Osteocyte (in vitro differentiated cells): ENCODE measurements at places on chromosomes 5 and 9. TPM values are rescaled to one million over a fixed set of nuclear protein-coding genes. Genes with fewer than 3 reads are reported as not detected.

IFNB1 gene
- total RNA-seq, result not detected in 2 replicates

ENHO gene
- 0.86 and 1.0 TPM in 2 replicates for total RNA-seq

UBE2QL1 gene
- not detected in 2 replicates for total RNA-seq

OR2S2 gene
- not detected in 2 replicates for total RNA-seq

SARDH gene
- 0.21 and 0.56 TPM in 2 replicates for total RNA-seq

SGCD gene
- 13.1 and 14.4 TPM in 2 replicates for total RNA-seq

LRRC26 gene
- not detected in 2 replicates for total RNA-seq

KCNIP1 gene
- 12.6 and 13.3 TPM in 2 replicates for total RNA-seq

NUTM2G gene
- 0.13 TPM in 1 of 2 replicates, not detected in the other for total RNA-seq

IRX2 gene
- 17.1 and 17.5 TPM in 2 replicates for total RNA-seq

WNT8A gene
- not detected in 2 replicates for total RNA-seq

FOXD4L3 gene
- total RNA-seq, result 0.26 TPM in 1 of 2 replicates, not detected in the other

ANKRD20A1 gene
- 0.42 and 1.7 TPM in 2 replicates for total RNA-seq

OR1J2 gene
- not detected in 2 replicates for total RNA-seq

GAS1 gene
- 304 and 307 TPM in 2 replicates for total RNA-seq

CHSY3 gene
- 19.7 and 22.0 TPM in 2 replicates for total RNA-seq

FREM1 gene
- total RNA-seq, result 2.1 and 2.2 TPM in 2 replicates

SPATA31A6 gene
- not detected in 2 replicates for total RNA-seq

SPOUT1 gene
- total RNA-seq, result 34.8 and 36.7 TPM in 2 replicates

ZNF608 gene
- total RNA-seq, result 64.4 and 65.6 TPM in 2 replicates

MSH3 gene
- 14.8 and 17.6 TPM in 2 replicates for total RNA-seq

ACTBL2 gene
- not detected in 2 replicates for total RNA-seq

GCNT4 gene
- total RNA-seq, result 1.9 and 2.1 TPM in 2 replicates

RMRP gene
- 14,337 and 15,426 TPM in 2 replicates for total RNA-seq

LCN15 gene
- total RNA-seq, result not detected in 2 replicates

PTGS1 gene
- total RNA-seq, result 2.5 and 3.1 TPM in 2 replicates

FAXDC2 gene
- total RNA-seq, result 23.7 and 25.7 TPM in 2 replicates

PCA3 gene
- not detected in 2 replicates for total RNA-seq

PRDM9 gene
- total RNA-seq, result not detected in 2 replicates

HACD4 gene
- 2.4 TPM in 2 replicates for total RNA-seq

PPP3R2 gene
- not detected in 2 replicates for total RNA-seq

PPP2R2B gene
- not detected in 2 replicates for total RNA-seq

TSSK1B gene
- 0.21 and 0.42 TPM in 2 replicates for total RNA-seq

PTGES gene
- 0.83 and 0.94 TPM in 2 replicates for total RNA-seq

GBGT1 gene
- 3.1 and 4.1 TPM in 2 replicates for total RNA-seq

MEGF10 gene
- 39.8 and 41.0 TPM in 2 replicates for total RNA-seq

LYRM7 gene
- 6.9 and 9.1 TPM in 2 replicates for total RNA-seq

SLC34A1 gene
- not detected in 2 replicates for total RNA-seq

LMX1B gene
- total RNA-seq, result 0.18 and 0.27 TPM in 2 replicates

THBS4 gene
- 1.4 and 1.5 TPM in 2 replicates for total RNA-seq

PCAT7 gene
- 14.6 and 15.2 TPM in 2 replicates for total RNA-seq

DRD1 gene
- not detected in 2 replicates for total RNA-seq

HTR1A gene
- total RNA-seq, result not detected in 2 replicates

PFN3 gene
- total RNA-seq, result not detected in 2 replicates
